ENCODE measurements at places on chromosomes 1 and 21. TPM values are rescaled to one million over a fixed set of nuclear protein-coding genes. Genes with fewer than 3 reads are reported as not detected.

RHOU gene
- total RNA-seq = 0.94 TPM

PCP4L1 gene
- not detected for total RNA-seq

AKNAD1 gene
- total RNA-seq = not detected

ZBTB8A gene
- 3.0 TPM for total RNA-seq

ATP5IF1 gene
- total RNA-seq = 284 TPM

C1orf87 gene
- not detected for total RNA-seq

KRTAP12-2 gene
- not detected for total RNA-seq

ZBTB40 gene
- 8.6 TPM for total RNA-seq

KANK4 gene
- not detected for total RNA-seq

ACTN2 gene
- not detected for total RNA-seq

GPR37L1 gene
- not detected for total RNA-seq

BEST4 gene
- not detected for total RNA-seq

NUF2 gene
- 32.0 TPM for total RNA-seq

SLFNL1 gene
- 0.07 TPM for total RNA-seq

ITLN2 gene
- total RNA-seq = not detected

SLC6A9 gene
- 5.6 TPM for total RNA-seq

APP gene
- 579 TPM for total RNA-seq

UHMK1 gene
- 47.3 TPM for total RNA-seq

FABP3 gene
- 3.9 TPM for total RNA-seq

PPM1J gene
- 1.8 TPM for total RNA-seq

TBX19 gene
- 0.69 TPM for total RNA-seq

DRAXIN gene
- total RNA-seq = 0.25 TPM

THEMIS2 gene
- 18.1 TPM for total RNA-seq

ZCCHC17 gene
- total RNA-seq = 38.0 TPM

OR14K1 gene
- total RNA-seq = not detected

LHX8 gene
- not detected for total RNA-seq

HAO2 gene
- total RNA-seq = not detected

HTR6 gene
- not detected for total RNA-seq

PEAR1 gene
- 46.7 TPM for total RNA-seq

TFF2 gene
- not detected for total RNA-seq

IL6R gene
- total RNA-seq = 5.3 TPM

KRTAP21-2 gene
- not detected for total RNA-seq

NES gene
- 360 TPM for total RNA-seq

PTGFR gene
- 1.7 TPM for total RNA-seq

PTGFRN gene
- 9.0 TPM for total RNA-seq

TSPEAR gene
- 0.10 TPM for total RNA-seq

TMPRSS2 gene
- total RNA-seq = not detected

RNU1-3 gene
- total RNA-seq = not detected

ZNF697 gene
- total RNA-seq = 15.3 TPM

KIAA1614 gene
- 2.5 TPM for total RNA-seq

TRPM2 gene
- total RNA-seq = 18.3 TPM

RGS16 gene
- 0.07 TPM for total RNA-seq

HSD3B1 gene
- total RNA-seq = not detected

OLIG2 gene
- not detected for total RNA-seq

TMEM82 gene
- not detected for total RNA-seq

SEMA4A gene
- 1.1 TPM for total RNA-seq

TP73 gene
- total RNA-seq = not detected

Data from mammary microvascular endothelial cell (primary cell).